NB4 (cell line): ENCODE measurements at places on chromosomes 13 and 19.

DNA sequence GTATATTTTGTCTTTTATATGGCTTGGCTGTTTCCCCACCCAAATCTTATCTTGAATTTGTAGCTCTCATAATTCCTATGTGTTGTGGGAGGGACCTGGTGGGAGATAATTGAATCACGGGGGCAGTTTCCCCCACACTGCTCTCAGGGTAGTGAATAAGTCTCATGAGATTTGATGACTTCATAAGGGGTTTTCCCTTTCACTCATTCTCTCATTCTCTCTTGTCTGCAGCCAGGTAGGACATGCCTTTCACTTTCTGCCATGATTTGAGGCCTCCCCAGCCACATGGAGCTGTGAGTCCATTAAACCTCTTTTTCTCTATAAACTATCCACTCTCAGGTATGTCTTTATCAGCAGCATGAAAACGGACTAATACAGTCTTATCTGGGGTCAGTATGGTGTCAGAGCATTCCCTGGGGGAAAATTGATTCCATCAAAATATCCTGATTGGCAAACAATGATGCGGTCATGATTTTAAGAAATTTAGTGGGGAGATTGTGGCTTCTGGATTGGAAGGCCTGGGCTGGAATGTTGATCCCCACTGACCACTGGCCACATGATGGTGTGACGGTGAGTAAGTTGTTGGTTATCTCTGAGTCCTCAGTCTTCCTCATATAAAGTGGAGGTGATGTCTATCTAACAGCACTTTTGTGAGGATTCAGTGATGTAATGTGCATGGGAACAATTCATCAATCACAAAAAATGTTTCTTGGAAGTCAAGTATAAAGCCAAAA, 27.5 kb upstream of the ANKRD10 start:
- no peak for DNase-seq

GRCh38 chr19:58033741-58034476, at the start of gene ZSCAN1:
TSS of gene ZSCAN1 (plus strand) at chr19:58034025. CDS start at chr19:58037837, 3,812 bp downstream.
- no peak for DNase-seq

GRCh38 chr13:102978168-102978567, 88.0 kb downstream of the SLC10A2 start:
- DNase-seq, result no peak

DNA sequence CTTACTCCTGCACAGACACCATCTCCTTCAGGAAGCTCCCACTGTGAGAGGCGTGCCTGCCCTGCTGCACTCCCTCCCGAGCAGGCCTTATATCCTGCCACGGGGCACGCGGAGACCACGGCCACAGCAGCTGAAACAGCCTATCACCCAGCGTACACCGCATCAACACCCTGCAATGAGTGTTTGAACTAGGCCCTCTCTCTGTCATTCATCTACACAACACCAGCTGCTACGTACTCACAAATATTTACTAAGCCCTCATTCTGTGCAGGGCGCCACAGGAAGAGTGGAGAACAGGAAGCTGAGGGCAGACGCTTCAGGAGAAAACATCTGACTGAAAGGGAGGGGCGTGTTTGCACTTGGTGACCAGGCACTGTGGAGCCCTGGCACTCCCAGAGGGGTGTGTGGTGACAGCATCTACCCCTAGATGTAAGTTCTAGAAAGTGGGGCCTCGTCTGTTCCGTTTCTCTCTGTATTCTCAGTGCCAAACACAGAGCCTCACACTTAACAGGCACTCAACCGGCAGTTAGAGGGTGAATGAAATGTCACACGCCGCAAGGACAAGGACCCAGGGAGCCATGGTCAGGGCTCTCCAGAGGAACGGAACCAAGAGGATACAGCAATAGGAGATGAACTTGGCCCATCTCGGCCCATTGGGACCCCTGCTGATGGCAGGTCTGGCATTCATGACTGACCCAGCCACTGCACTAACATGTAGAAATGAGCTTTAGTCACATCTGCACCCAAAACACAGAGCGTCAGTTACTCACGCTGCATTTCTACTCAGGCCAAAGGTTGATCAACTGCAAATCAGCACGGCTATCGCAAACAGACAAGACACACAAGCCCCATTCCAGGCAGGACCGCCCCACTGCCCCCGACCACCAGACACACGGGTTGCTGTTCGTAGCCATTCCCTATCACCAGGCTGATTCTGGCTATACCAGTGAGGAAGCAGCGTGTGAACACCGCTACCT, 15.7 kb downstream of the RANBP3 start:
- peak; percentile 53 for DNase-seq

DNA sequence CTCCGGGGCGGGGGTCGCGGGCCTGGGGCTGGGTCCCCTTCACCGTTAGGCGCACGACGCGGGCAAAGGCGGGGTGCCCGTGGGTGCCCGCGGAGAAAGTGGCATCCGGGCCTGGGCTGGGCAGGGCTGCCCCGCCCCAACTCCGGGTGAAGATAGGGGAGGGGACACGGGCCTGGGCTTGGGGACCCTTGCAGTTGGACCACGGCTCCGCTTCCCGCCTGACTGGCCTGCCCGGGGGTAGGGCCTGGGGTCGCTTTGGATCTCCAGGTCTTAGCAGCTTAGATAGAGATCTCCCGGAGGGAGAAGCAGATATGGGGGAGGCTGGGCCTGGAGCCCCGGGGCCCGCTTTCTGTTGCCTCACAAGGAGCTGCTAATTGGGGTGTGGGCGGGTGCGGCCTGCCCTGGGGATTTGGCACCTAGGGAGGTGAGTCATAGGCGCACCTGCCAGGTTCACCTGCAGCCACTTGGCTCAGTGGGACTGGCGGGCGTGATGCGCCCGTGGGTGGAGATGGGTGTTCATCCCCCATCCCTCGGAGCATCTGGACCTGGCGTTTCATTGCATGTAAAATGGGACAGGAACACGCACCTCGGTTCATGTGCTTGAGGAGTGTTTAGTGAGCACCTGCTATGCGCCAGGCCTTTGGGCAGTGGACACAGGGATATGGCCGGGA, 585 bp downstream of the MAP1S start:
- DNase-seq, result peak; percentile 37
